H9 (cell line): ENCODE measurements at places on chromosomes 5 and 9. TPM values are rescaled to one million over a fixed set of nuclear protein-coding genes. Genes with fewer than 3 reads are reported as not detected.

GRCh38 chr5:134879456-134879855, 5.3 kb downstream of the TXNDC15 start:
- no peaks in the 10 kb centered on the region for H3K27me3 ChIP-seq
- DNase-seq = no peak
- H3K36me3 ChIP-seq = peaks cover 9% of the 10 kb centered on the region
- no peaks in the 10 kb centered on the region for H3K4me1 ChIP-seq
- H3K4me3 ChIP-seq = no peak overlapping the region

DNA sequence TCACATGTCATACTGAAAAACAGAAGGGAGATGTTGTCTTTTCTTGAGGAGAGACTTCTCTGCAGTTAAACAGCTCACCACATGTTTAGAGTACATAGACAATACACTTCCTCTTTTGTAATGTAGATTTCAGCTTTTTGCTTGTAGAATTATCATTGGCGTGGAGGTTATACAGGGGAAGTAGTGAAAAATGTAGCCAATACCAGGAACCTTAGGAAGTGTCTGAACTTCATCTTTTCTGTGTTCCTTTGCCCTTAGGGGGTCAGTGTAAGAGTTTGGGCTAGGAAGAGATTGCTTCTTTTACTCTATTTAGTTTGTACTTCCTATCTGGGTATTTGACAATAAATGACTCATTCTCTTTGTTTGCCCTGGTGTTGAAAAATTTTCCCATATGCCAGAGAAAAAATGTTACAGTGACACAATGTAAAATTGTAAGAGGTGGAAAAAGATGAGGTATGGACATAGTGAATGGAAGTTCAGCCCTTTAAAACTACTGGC, 21.0 kb upstream of the CDKN2B start:
- no peak for DNase-seq
- no peaks in the 10 kb centered on the region for H3K27me3 ChIP-seq

GRCh38 chr9:26157411-26157810, 479.2 kb upstream of the TUSC1 start:
- H3K27ac ChIP-seq = no peak overlapping the region
- H3K36me3 ChIP-seq = peaks cover 12% of the 10 kb centered on the region
- DNase-seq = no peak
- H3K27me3 ChIP-seq = no peaks in the 10 kb centered on the region

Gene CCDC192
- total RNA-seq = 0.22 TPM in 1 of 2 replicates, not detected in the other

- H3K27me3 ChIP-seq = no peaks in the 10 kb centered on the region
- peaks cover 3% of the 10 kb centered on the region; the same call in 1 of the 2 replicates for H3K4me1 ChIP-seq
- DNase-seq = no peak
- no peak overlapping the region for H3K4me3 ChIP-seq
- no peaks in the 10 kb centered on the region for H3K36me3 ChIP-seq
Measured at GRCh38 chr5:14756478-14756877, 92.0 kb downstream of the OTULIN start.
